ENCODE measurements at places on chromosomes 13 and 19.
A peak's percentile ranks its signal among the peaks of the same experiment; 100 is the strongest.

DNA sequence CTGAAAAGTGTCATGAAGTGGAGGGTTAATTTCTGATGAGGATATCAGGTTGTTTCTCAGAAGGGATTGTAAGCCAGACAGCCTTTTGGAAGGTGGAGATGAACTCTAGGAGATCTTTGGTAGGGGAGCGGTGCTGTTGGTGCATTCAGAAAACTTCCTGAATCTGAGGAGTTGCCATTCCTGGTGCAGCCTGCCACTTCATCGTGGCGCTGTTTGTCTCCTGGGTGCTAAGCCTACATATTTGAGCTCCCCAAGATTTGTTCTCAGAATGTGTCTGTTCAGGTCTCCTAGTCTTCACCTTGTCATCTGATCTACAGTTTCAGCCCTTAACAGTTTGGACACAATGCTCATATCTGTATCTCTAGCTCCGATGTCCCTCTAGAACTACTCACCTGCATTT lies 285.6 kb downstream of the MTUS2 start:
- no peaks in the 10 kb centered on the region for H3K4me1 ChIP-seq
- no peak for DNase-seq
- no peak overlapping the region for H3K27ac ChIP-seq
- H3K4me3 ChIP-seq = no peak overlapping the region
- no peaks in the 10 kb centered on the region for H3K36me3 ChIP-seq

DNA sequence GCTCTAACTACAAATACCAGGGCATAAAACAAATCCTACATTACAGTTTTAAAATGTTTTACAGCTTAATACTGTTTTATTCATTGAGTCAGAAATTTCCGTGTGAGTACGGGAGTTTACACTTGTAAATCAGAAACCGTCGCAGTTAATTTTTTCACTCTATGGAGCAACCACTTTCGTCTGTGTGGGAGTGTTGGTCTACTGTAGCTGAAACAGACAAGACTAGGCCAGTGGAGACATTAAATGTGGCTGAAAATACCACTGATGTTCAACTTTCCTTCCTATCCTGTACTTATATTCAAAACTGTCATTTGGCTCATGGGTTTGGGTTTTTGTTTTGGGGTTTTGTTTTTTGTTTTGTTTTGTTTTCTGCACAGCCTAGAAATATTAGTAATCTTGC lies 268.7 kb downstream of the DCT start:
- H3K27ac ChIP-seq = no peak overlapping the region
- no peaks in the 10 kb centered on the region for H3K27me3 ChIP-seq
- no peaks in the 10 kb centered on the region for H3K4me1 ChIP-seq
- H3K4me3 ChIP-seq = no peak overlapping the region

- H3K4me1 ChIP-seq = no peaks in the 10 kb centered on the region
- no peak for DNase-seq
- no peaks in the 10 kb centered on the region for H3K36me3 ChIP-seq
- H3K27ac ChIP-seq = no peak overlapping the region
- no peak overlapping the region for H3K4me3 ChIP-seq
Observed at GRCh38 chr13:44921931-44922758, 67.1 kb downstream of the NUFIP1 start.

DNA sequence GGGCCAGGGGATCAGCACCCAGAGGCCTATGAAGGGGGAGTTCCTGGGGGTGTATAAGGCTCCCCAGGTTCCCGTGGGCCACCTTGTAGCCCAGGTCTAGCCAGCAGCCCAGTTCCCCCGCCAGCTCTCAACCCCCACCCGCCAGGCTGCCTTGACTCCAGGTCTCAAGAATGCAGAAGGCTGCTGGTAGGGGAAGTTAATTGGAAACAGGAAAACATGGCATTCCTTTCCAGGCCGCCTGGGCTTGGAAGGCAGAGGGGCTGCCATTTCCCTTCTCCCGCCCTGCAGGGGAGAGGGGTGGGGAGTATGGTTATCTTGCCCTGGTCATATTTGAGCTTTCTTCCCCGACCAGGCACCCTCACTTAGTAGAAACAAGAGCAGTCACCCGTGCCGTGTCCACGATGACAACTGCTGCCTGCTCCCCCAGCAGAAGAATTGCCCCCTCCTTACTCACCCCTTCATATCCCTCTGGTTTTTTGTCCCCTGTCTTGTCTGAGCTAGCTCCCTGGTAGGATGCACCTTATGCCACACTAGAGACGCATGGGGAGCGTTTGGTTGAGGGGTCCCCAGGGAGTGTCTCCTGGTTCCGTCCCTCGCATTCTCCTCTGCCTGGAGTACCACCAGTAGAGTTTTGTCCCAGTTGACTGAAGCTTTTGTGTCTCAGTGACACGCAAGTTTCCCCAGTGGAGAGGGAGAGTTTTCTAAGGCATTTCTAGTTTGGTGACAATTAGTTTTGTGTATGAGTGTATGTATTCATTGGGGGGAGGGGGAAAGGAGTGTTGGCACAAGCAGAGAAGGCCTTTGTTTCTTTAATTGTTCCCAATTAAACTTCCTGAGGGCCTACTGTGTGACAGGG lies 4.5 kb downstream of the BICRA start:
- no peak overlapping the region for H3K27ac ChIP-seq
- DNase-seq = no peak
- H3K27me3 ChIP-seq = no peaks in the 10 kb centered on the region
- no peak overlapping the region for H3K4me3 ChIP-seq
- peaks cover 44% of the 10 kb centered on the region for H3K4me1 ChIP-seq

DNA sequence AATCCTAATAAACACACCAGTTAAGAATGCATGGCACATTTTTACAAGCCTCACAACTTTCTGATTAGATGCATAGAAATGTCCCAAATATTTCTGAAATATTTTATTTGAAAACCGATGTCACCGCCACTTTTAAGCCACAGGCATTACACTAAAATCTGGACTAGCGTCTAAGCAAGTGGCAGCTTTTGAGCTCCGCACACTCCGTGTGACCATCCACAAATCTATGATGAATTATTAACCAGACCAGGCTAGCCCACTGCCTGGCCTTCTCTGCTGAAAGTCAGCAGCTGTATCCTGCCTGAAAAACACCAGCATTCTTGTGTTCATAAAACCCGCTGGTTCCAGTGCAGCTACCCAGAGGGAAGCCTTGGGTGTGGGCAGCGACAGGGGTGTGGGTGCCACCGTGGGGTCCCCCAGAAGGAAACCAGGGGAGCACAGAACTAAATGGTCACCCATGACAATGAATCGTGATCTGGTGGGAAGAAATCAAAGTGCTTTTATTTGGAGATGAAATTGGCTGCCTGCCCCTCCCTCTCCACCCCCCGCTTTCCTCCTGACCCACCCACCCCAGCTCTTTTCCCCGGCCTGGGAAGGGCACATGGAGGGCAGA lies 13.8 kb downstream of the RASA3 start:
- no peak for DNase-seq
- H3K4me3 ChIP-seq = peak overlapping the region; percentile 71
- peak overlapping the region; percentile 87 for H3K27ac ChIP-seq
- H3K27me3 ChIP-seq = no peaks in the 10 kb centered on the region

DNA sequence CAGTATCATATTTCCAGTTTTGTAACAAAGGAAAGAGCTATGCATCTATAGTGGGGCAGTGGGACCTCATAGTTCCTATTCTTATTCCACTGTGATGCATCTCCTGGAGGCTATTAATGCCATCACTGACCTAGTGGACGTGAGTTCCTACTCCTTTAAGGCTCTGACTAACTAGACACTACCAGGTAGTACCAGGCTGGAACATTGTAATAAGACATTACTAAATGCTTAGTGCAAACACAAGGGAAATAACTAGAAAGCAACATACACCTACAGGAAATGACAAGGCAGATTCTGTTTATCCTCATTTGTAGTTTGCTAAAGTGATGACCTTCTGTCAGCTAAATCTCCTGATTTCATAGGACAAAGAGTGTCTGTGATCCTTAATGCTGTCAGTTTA lies 192.5 kb downstream of the POSTN start:
- no peak overlapping the region for H3K4me3 ChIP-seq
- no peak for DNase-seq
- no peak overlapping the region for H3K27ac ChIP-seq
- no peaks in the 10 kb centered on the region for H3K36me3 ChIP-seq
- H3K27me3 ChIP-seq = no peaks in the 10 kb centered on the region

GRCh38 chr19:28694812-28695211 lies 518.1 kb downstream of the UQCRFS1 start:
- H3K27me3 ChIP-seq = peaks cover 39% of the 10 kb centered on the region
- H3K27ac ChIP-seq = no peak overlapping the region
- H3K4me1 ChIP-seq = no peaks in the 10 kb centered on the region
- no peak for DNase-seq

- no peak overlapping the region for H3K27ac ChIP-seq
- H3K36me3 ChIP-seq = peaks cover 2% of the 10 kb centered on the region
- DNase-seq = no peak
- no peaks in the 10 kb centered on the region for H3K27me3 ChIP-seq
Observed at GRCh38 chr13:87981416-87981815, 310.2 kb downstream of the SLITRK5 start.

GRCh38 chr19:40797963-40798682 lies 868 bp upstream of the EGLN2 start:
- peak; percentile 56 for DNase-seq
- H3K27me3 ChIP-seq = no peaks in the 10 kb centered on the region
- peak overlapping the region; percentile 99 for H3K27ac ChIP-seq
- H3K4me1 ChIP-seq = peaks cover 42% of the 10 kb centered on the region
- peaks cover 45% of the 10 kb centered on the region for H3K36me3 ChIP-seq

DNA sequence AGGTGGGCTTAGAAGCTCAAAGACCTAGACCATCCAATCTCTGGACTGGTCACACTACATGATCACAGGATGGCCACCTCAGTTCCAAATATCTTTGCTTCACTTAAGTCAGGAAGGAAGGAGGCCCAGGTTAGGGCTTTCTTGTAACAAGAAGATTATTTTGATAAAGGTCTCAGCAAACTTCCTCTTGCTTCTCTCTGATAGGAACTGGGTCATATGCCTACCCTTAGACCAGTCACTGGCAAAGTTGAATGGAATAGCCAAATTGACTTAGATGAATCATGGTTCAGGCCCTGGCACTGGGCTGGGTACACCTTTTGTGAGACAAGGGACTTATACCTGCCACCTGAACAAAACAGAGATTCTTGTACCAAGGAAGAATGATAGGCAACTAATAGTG lies 11.0 kb downstream of the FRY start:
- H3K27me3 ChIP-seq = peaks cover 2% of the 10 kb centered on the region
- no peaks in the 10 kb centered on the region for H3K4me1 ChIP-seq

DNA sequence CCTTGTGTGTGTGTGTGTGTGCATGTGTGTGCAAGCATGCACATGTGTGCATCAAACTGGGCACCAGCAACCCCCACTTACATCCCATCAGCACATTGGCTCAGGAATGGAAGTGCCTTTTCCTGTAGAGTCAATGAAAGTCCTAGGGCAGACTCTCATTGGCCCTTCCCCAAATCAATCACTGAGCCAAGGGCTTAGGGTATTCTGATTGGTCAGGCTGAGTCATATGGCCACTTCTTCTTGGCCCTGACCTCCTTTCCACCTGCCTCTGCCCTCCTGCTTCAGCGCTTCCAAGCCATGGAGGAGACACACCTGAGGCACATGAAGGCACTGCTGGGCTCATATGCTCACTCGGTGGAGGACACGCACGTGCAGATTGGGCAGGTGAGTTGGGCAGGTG lies 20.9 kb downstream of the FCHO1 start:
- H3K27ac ChIP-seq = no peak overlapping the region
- DNase-seq = no peak
- no peaks in the 10 kb centered on the region for H3K27me3 ChIP-seq
- peaks cover 47% of the 10 kb centered on the region for H3K36me3 ChIP-seq

- H3K27ac ChIP-seq = no peak overlapping the region
- H3K36me3 ChIP-seq = peaks cover 2% of the 10 kb centered on the region
- no peak for DNase-seq
Observed at GRCh38 chr19:33219261-33219815, 6.3 kb downstream of the SLC7A10 start.

DNA sequence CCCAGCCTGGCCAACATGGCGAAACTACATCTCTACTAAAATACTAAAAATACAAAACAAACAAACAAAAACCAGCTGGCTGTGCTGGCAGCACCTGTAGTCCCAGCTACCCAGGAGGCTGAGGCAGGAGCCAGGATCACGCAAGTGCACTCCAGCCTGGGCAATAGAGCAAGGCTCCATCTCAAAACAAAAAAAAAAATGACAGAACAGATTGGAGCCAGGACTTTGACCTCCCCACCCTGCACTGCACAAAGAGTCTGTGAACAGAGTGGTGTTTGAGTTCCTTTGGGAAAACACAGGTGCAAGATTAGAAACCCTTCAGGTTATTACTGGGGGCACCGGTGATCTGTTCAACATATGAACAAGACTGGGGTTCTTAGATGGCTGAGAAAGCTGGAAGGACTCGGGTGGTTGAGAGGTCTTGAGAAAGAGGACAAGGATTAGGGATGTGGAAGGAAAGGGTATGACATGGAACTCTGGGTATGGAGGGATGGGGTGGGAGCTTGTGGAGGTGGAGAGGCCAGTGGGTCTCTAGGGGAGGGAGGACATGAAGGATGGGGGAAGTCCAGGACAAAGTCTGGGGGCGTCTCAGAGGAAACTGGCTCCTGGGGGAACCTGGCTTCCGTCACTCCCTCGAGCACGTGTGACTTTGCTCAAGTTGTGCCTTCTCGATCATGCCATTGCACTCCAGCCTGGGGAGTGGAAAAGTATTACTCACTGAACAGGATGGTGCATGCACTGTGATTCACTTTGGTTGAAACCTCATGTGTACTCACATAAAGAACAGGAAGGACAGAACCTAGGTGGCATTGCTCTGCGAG lies 25.9 kb downstream of the RCN3 start:
- H3K36me3 ChIP-seq = peaks cover 31% of the 10 kb centered on the region
- H3K27me3 ChIP-seq = no peaks in the 10 kb centered on the region
- H3K27ac ChIP-seq = peak overlapping the region; percentile 87
- H3K4me3 ChIP-seq = peak overlapping the region; percentile 41

- peak overlapping the region; percentile 58 for H3K4me3 ChIP-seq
- H3K4me1 ChIP-seq = peaks cover 39% of the 10 kb centered on the region
- no peaks in the 10 kb centered on the region for H3K27me3 ChIP-seq
Observed at GRCh38 chr19:16383584-16384161, 59.0 kb downstream of the KLF2 start.

DNA sequence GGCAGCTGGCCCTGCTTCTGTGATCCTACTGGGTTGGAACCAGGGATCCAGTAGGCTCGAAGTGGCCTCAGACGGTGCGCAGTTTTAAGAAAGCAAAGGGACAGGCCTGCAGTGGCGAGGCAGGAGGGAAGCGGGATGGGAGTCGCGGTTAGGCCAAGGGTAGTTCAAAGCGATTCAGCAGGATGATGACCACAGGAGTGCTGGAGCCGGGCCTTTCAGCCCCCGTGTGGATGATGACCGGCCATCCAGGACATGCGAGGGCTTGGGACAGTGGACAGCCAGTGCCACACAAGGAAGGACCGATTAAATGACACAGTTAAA lies 854 bp downstream of the RNASEH2B start:
- peak overlapping the region; percentile 95 for H3K27ac ChIP-seq
- peak overlapping the region; percentile 91 for H3K4me3 ChIP-seq
- peaks cover 36% of the 10 kb centered on the region for H3K4me1 ChIP-seq
- H3K36me3 ChIP-seq = peaks cover 5% of the 10 kb centered on the region
- DNase-seq = no peak

DNA sequence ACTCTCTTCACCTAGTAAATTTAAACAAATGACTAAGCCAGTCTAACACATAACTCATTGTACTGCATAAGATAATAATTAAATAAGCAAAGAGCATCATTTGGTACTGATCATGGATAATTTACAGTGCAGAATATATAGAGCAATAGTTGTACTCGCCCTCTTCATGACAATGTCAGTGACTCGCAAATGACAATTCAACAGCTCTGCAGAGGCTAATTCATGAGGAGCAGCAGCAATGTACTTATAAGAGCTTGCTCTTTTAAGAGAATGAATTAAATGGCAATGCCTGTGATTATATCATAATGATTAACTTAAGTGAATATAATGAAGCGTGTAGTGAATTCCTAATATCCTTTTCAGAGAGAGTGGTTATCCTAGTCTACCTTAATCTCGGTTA lies 284.5 kb upstream of the PCDH20 start:
- H3K27ac ChIP-seq = no peak overlapping the region
- DNase-seq = no peak
- no peak overlapping the region for H3K4me3 ChIP-seq
